ENCODE measurements at places on chromosomes 3 and 15. TPM values are rescaled to one million over a fixed set of nuclear protein-coding genes. Genes with fewer than 3 reads are reported as not detected.
A peak's percentile ranks its signal among the peaks of the same experiment; 100 is the strongest.

PLSCR2 gene
- not detected for total RNA-seq

CEP97 gene
- 11.3 TPM for total RNA-seq

LRRC3B gene
- total RNA-seq = 0.29 TPM

ACKR4 gene
- 1.9 TPM for total RNA-seq

STT3B gene
- total RNA-seq = 180 TPM

DNA sequence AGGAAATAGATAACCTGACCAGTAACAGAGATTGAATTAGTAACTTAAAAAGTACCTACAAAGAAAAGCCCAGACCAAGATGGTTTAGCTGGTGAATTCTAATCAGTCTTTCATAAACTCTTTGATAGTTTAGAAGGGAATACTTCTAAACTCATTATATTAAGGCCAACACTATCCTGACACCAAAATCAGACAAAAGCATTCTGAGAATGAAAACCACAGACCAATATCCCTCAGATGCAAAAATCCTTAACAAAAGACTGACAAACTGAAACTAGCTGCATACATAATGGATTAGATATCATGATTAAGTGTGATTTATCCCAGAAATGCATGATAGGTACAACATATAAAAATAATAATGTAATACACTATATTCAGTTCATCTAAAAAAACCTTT lies 115.6 kb downstream of the RFX7 start:
- no peak overlapping the region for H3K4me3 ChIP-seq
- no peaks in the 10 kb centered on the region for H3K4me1 ChIP-seq
- H3K27ac ChIP-seq = no peak overlapping the region
- peaks cover 65% of the 10 kb centered on the region for H3K36me3 ChIP-seq

DNA sequence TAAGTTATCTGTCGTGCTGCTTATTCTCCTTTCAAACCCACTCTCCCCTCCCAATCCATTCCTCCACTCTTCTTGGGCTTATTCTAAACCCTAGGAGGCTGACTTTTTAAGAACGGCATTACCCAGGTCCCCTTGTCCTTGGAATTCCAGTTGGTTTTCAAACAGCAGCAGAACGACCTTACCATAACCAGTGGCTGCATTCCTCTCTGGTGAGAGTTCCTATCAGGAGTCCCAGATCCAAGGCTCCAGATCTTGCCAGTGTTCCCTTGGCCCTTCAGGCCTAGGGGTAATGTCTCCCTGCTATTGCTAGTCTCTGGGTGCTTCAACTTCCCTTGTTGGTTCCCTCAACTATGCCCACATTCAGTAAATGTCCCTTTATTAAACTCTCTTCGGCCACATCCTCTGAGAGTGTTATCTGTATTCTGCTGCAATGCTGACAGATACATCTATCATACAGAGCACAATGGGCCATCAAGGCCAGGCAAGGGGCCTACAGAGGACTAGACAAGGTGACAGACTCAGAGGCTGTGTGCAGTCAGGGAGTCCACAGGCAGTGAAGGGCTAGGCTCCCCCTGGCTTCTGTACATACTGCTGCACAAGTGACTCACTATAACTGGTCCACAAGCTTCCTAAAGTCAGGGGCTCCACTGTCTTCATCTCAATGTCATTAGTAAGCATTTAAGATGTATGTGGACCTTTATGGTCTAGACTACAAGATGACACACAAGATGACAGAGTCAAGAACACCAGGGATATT lies 10.1 kb downstream of the LYSMD2 start:
- peaks cover 4% of the 10 kb centered on the region for H3K27me3 ChIP-seq
- no peak overlapping the region for H3K27ac ChIP-seq
- H3K4me3 ChIP-seq = no peak overlapping the region
- peaks cover 9% of the 10 kb centered on the region for H3K4me1 ChIP-seq

DNA sequence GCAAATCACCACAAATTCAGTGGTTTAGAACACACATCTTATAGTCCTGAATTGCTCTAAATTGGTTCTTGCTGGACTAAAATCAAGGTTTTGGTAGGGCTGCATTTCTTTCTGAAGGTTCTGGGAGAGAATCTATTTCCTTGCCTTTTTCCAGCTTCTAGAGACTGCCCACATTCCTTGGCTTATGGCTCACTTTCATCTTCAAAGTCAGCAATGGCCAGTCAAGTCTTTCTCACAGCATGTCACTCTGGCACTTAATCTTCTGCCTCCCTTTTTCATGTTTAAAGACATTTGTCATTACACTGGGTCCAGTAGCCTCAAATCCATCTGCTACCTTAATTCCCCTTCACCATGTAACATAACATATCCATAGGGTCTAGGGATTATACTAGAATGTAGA lies 149.0 kb downstream of the NEK10 start:
- no peak overlapping the region for H3K4me3 ChIP-seq
- peaks cover 6% of the 10 kb centered on the region for H3K4me1 ChIP-seq
- DNase-seq = no peak
- H3K27ac ChIP-seq = no peak overlapping the region
- no peaks in the 10 kb centered on the region for H3K36me3 ChIP-seq

GRCh38 chr3:146275476-146275875 lies 24.6 kb upstream of the PLSCR4 start:
- no peaks in the 10 kb centered on the region for H3K36me3 ChIP-seq
- H3K27ac ChIP-seq = no peak overlapping the region
- no peak overlapping the region for H3K4me3 ChIP-seq
- no peaks in the 10 kb centered on the region for H3K27me3 ChIP-seq
- no peak for DNase-seq

- no peak overlapping the region for H3K27ac ChIP-seq
- peaks cover 29% of the 10 kb centered on the region for H3K4me1 ChIP-seq
- DNase-seq = no peak
- H3K27me3 ChIP-seq = peaks cover 39% of the 10 kb centered on the region
- H3K36me3 ChIP-seq = no peaks in the 10 kb centered on the region
- no peak overlapping the region for H3K4me3 ChIP-seq
These were observed 5.7 kb downstream of the GPR160 start for GRCh38 chr3:170043506-170043905.

DNA sequence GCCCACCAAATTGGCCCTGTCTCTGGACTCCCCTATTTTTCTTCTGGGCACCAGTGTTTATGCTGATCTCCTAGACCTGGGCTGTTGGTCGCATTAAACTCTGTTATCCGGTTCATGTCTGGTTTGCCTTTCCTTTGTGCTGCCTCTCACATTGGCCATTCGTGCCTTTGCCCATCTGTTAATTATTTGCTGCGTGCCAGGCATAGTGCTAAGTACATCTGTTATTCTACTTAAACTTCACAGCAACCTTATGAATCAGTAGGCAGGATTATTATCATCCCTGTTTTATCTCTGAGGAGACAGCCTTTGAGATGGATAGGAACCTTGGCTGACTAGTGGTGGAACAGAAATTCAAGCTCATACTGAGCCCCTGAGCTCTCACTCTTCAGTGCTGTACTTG lies 76.0 kb downstream of the THSD4 start:
- H3K4me3 ChIP-seq = no peak overlapping the region
- no peak overlapping the region for H3K27ac ChIP-seq
- DNase-seq = no peak
- H3K27me3 ChIP-seq = no peaks in the 10 kb centered on the region
- H3K36me3 ChIP-seq = peaks cover 11% of the 10 kb centered on the region

- DNase-seq = no peak
- H3K27ac ChIP-seq = no peak overlapping the region
- no peaks in the 10 kb centered on the region for H3K36me3 ChIP-seq
- H3K4me1 ChIP-seq = no peaks in the 10 kb centered on the region
These were observed 434.2 kb upstream of the CCDC54 start for GRCh38 chr3:106943071-106943470.

GRCh38 chr3:42163622-42164244 lies 72.6 kb downstream of the TRAK1 start:
- H3K4me1 ChIP-seq = peaks cover 45% of the 10 kb centered on the region
- H3K4me3 ChIP-seq = peak overlapping the region; percentile 81
- DNase-seq = no peak
- H3K27ac ChIP-seq = peak overlapping the region; percentile 85
- H3K36me3 ChIP-seq = peaks cover 5% of the 10 kb centered on the region
- no peaks in the 10 kb centered on the region for H3K27me3 ChIP-seq

GRCh38 chr3:138259126-138259525 lies 70.5 kb downstream of the NME9 start:
- H3K27ac ChIP-seq = no peak overlapping the region
- peaks cover 15% of the 10 kb centered on the region for H3K36me3 ChIP-seq
- no peaks in the 10 kb centered on the region for H3K27me3 ChIP-seq
- no peak for DNase-seq

GRCh38 chr15:95894407-95894956 lies 436.0 kb upstream of the NR2F2 start:
- peak overlapping the region; percentile 8 for H3K4me3 ChIP-seq
- DNase-seq = no peak
- peaks cover 4% of the 10 kb centered on the region for H3K36me3 ChIP-seq
- H3K27ac ChIP-seq = peak overlapping the region; percentile 29
- H3K27me3 ChIP-seq = no peaks in the 10 kb centered on the region

DNA sequence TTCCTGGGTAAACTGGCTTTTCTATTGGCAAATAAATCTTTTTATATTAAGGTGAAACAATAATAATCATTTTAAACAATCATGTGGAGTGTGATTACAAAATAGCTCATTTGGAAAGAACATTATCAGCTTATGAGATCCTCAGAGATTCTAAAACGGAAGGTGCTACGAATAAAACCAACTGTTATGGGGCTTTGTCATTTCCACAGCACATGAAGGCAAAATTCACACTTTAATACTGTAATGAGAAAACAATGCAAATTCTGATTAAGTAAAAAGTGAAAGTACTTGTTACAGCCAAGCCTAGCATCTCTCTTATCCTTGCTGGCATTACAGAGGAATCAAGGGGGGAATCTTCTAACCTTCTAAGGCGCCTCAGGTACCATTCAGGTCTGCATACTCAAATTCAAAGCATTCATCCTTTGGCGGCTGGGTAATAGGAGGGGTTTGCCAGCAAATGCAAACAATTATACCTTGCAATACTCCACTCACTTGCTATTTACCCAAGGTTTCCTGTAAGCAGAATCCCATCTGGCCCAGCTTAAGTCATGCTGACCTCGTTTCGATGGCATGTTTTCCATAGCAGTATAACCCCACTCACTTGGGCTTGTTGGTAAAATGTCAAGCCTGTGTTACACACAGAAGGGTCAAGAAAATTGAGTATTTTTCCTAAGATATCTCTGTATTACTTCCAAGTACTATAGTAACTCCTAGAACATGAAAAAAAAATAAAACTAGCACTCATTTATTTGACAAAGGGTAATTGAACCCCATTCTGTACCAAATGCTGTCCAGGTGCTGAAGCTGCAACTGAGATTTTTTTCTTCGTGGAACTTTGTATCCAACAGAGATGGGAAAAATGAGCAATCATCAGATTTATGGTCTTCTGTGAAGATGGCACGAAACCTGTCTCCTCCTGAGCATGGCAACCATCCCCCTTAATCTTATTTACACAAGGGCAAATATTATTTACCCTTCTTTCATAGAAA lies 183.7 kb upstream of the LMCD1 start:
- DNase-seq = no peak
- H3K4me1 ChIP-seq = no peaks in the 10 kb centered on the region
- H3K27ac ChIP-seq = no peak overlapping the region
- H3K4me3 ChIP-seq = no peak overlapping the region
- H3K36me3 ChIP-seq = no peaks in the 10 kb centered on the region

- no peaks in the 10 kb centered on the region for H3K4me1 ChIP-seq
- no peak for DNase-seq
- H3K36me3 ChIP-seq = no peaks in the 10 kb centered on the region
- peaks cover 12% of the 10 kb centered on the region for H3K27me3 ChIP-seq
- H3K27ac ChIP-seq = no peak overlapping the region
These were observed 51.7 kb downstream of the CASR start for GRCh38 chr3:122235147-122235546.

Data from type B pancreatic cell (in vitro differentiated cells).